Common myeloid progenitor, CD34-positive (primary cell): ENCODE measurements at places on chromosomes 4 and X.
A peak's percentile ranks its signal among the peaks of the same experiment; 100 is the strongest.

DNA sequence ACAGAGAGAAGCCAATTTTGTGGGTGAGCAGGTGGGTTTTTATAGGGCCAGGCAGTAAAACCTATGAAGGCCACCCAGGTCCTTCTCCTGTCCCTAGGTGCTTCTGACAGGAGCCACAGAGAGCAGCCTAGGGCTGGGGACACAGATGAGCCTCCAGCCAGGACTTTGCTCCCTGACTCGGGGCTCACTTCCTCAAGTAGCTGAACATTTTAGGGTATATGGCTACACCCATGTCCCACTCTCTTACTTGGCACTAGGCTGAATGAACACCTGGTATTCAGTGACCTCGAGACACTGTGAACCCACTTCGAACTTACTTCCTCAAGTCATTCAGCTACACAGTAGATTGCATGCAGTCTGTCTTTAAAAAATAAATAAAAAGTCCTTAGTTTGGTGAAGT, 217.3 kb downstream of the MID1IP1 start:
- H3K4me3 ChIP-seq: no peak overlapping the region
- DNase-seq: peak; percentile 3
- H3K4me1 ChIP-seq: no peaks in the 10 kb centered on the region
- peaks cover 2% of the 10 kb centered on the region for H3K27me3 ChIP-seq
- H3K36me3 ChIP-seq: no peaks in the 10 kb centered on the region

DNA sequence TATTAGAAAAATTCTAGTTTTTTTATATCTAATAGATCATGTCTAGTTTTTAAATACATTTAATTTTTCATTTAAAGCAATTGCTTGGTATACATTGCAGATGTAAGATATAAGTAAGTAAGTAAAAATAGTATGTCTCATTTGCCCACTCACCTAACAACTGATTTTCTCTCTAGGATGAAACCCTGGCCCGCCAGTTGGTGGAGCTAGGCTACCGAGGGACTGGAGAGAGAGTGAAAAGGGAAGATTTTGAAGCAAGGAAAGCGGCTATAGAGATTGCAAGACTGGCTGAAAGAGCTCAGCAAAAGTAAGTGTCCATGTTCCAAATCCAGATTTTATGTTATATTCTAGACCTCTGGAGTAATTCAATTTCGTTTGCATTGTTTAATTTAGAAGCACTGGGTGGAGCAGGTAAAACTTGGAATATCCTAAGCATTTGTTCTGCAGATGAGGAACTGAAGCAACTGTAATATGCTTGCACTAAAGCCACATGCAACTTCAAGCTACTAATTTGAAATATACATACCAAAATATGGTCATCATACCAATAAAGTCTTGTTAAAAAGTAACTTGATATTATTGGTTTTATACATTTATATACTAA, 27.1 kb downstream of the CFAP299 start:
- H3K27me3 ChIP-seq: no peaks in the 10 kb centered on the region
- DNase-seq: peak; percentile 63
- H3K4me1 ChIP-seq: no peaks in the 10 kb centered on the region
- no peak overlapping the region for H3K27ac ChIP-seq

GRCh38 chr4:141462361-141462760, 174.0 kb upstream of the IL15 start:
- H3K36me3 ChIP-seq: no peaks in the 10 kb centered on the region
- H3K27ac ChIP-seq: no peak overlapping the region
- H3K27me3 ChIP-seq: no peaks in the 10 kb centered on the region

- no peak overlapping the region for H3K27ac ChIP-seq
- no peak for DNase-seq
- no peak overlapping the region for H3K4me3 ChIP-seq
- no peaks in the 10 kb centered on the region for H3K4me1 ChIP-seq
These were observed 123.2 kb upstream of the GC start for GRCh38 chr4:71907071-71907470.

DNA sequence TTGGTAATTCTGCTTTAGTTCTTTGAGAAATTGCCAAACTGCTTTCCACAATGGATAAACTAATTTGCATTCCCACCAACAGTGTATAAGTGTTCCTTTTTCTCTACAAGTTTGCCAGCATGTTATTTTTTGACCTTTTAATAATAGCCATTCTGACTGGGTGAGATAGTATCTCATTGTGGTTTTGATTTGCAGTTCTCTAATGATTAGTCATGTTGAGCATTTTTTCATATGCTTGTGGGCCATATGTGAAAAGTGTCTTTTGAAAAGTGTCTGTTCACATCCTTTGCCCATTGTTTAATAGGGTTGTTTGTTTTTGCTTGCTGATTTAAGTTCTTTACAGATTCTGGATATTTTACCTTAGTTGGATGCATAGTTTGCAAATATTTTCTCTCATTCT, 25.9 kb downstream of the ENPEP start:
- no peak overlapping the region for H3K27ac ChIP-seq
- DNase-seq: no peak

GRCh38 chr4:138200236-138200590, 41.9 kb downstream of the SLC7A11 start:
- H3K4me1 ChIP-seq: no peaks in the 10 kb centered on the region
- no peak for DNase-seq
- H3K4me3 ChIP-seq: no peak overlapping the region
- no peaks in the 10 kb centered on the region for H3K27me3 ChIP-seq

GRCh38 chrX:16712548-16713155, at the start of gene CTPS2:
CTPS2 (minus strand) TSS chrX:16712669; CDS start chrX:16702902, 9,767 bp downstream.
- no peaks in the 10 kb centered on the region for H3K36me3 ChIP-seq
- no peaks in the 10 kb centered on the region for H3K27me3 ChIP-seq
- no peaks in the 10 kb centered on the region for H3K4me1 ChIP-seq
- H3K4me3 ChIP-seq: peak within 1 kb of the TSS; percentile 70

DNA sequence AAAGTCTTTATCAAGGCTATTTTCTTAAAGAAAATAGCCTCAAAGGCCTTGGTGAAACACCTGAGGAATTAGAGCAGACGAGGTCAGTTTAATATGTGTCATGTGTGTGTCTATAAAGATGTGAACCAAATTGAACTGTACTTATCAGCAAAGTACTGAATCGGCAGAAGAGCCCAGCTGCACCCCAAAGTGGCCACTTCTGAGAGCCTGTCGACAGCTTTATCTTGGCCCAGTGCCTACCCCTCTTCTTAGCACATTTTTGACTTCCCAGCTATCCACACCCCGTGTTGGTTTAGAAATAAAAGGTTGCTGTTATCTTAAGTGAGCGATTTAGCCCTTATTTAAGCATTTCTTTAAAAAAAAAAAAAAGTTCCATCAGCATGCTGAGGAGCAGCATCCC, 329.7 kb downstream of the FBXW7 start:
- DNase-seq: no peak
- no peaks in the 10 kb centered on the region for H3K27me3 ChIP-seq
- H3K4me3 ChIP-seq: no peak overlapping the region
- H3K36me3 ChIP-seq: no peaks in the 10 kb centered on the region
- H3K27ac ChIP-seq: no peak overlapping the region
